Vagina (tissue), 2 donors: ENCODE measurements at places on chromosomes 5 and 9.

DNA sequence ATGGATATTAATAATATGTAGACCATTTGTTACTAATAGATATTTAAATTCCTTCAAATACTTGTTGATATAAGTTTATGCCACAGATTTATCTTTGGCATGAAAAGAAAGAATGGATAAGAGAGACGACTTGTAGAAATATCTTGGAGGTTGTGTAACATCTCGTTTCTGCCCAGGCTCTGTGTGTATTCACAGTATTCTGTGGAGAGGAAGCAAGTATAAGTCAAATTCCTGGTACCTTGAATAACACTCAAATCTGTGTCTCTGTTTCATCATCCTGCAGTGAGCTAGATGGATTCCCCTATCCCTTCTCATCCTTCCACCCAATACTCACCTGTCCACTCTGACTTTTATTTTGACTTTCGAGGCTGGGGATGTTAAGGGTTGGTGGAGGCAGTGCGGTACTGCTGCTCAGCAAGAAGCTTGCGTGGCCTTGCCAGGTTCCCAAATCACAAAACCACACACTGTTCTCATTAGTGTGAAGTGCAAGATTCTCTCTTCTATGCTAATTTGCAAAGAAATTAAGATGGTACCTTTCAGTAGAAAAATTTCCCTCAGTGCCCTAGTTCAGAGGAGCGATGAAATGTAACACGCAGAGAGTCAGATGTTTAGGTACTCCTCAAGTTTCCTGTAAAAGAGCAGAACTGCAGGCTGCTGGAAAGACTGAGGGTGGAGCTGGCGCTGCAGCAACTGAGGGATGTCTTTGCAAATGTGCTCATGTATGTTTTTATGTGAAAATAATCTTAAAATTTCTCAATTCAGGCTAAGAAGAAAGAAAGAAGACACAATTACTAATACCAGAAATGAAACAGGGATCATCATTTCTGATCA lies 42.6 kb upstream of the ANKRD18A start:
- H3K36me3 ChIP-seq = no peaks in the 10 kb centered on the region
- H3K4me1 ChIP-seq = no peaks in the 10 kb centered on the region
- no peak overlapping the region for H3K27ac ChIP-seq

- H3K4me1 ChIP-seq = no peaks in the 10 kb centered on the region
- no peak for DNase-seq
- H3K27ac ChIP-seq = no peak overlapping the region
- no peaks in the 10 kb centered on the region for H3K36me3 ChIP-seq
Observed at GRCh38 chr5:52956915-52957747, 32.0 kb upstream of the ITGA2 start.

DNA sequence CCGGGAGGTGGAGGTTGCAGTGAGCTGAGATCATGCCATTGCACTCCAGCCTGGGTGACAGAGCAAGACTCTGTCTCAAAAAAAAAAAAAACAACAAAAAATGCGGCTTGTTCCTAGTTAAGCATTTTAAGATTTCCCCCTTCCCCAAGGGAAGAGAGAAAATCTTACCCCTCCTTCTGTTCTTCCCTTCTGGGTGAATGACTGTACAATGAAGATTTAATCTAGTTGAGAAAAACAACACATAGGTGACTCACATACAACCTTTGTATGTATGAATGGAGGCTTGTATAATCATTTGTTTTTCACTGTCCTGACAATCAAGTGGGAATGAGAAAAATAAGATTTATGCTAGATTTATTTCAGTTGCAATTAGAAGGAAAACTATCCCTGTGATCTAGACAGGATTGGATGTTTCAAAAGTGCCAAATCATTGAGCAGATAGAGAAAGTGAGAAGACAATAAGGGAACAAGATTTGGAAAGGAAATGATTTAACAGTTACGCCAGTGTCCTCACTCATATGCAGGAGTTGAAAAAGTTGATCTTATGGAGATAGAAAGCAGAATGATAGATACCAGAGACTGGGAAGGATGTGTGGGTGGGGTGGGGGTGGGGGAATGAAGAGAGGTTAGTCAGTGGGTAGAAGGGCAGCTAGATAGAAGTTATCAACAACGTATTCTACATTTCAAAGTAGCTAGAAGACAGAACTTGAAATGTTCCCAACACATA lies 16.7 kb downstream of the GDA start:
- no peaks in the 10 kb centered on the region for H3K27me3 ChIP-seq
- H3K27ac ChIP-seq = no peak overlapping the region
- no peaks in the 10 kb centered on the region for H3K36me3 ChIP-seq
- H3K4me3 ChIP-seq = no peak overlapping the region

- no peaks in the 10 kb centered on the region for H3K36me3 ChIP-seq
- H3K27me3 ChIP-seq = no peaks in the 10 kb centered on the region
- no peak overlapping the region for H3K27ac ChIP-seq
- peaks cover 16% of the 10 kb centered on the region for H3K4me1 ChIP-seq
Observed at GRCh38 chr9:105238302-105238701, 6.1 kb upstream of the SLC44A1 start.

GRCh38 chr5:127085371-127085770 lies 12.1 kb upstream of the C5orf63 start:
- no peaks in the 10 kb centered on the region for H3K4me1 ChIP-seq
- DNase-seq = no peak
- no peaks in the 10 kb centered on the region for H3K36me3 ChIP-seq
- no peak overlapping the region for H3K4me3 ChIP-seq
- no peak overlapping the region for H3K27ac ChIP-seq

- H3K36me3 ChIP-seq = no peaks in the 10 kb centered on the region
- no peak overlapping the region for H3K4me3 ChIP-seq
- H3K27ac ChIP-seq = no peak overlapping the region
- H3K27me3 ChIP-seq = no peaks in the 10 kb centered on the region
- H3K4me1 ChIP-seq = no peaks in the 10 kb centered on the region
Observed at GRCh38 chr5:54480296-54480695, 24.8 kb downstream of the HSPB3 start.

- H3K27me3 ChIP-seq = no peaks in the 10 kb centered on the region
- H3K4me1 ChIP-seq = peaks cover 9% of the 10 kb centered on the region
- H3K27ac ChIP-seq = peak within 1 kb of the TSS; percentile 47
- peak within 1 kb of the TSS; percentile 47 for H3K4me3 ChIP-seq
- no peak for DNase-seq
- H3K36me3 ChIP-seq = peaks cover 18% of the 10 kb centered on the region
Observed at GRCh38 chr5:69414885-69415583, at the start of gene MARVELD2. TSS of gene MARVELD2 (plus strand) at chr5:69415116. CDS start at chr5:69419386, 4,270 bp downstream.

DNA sequence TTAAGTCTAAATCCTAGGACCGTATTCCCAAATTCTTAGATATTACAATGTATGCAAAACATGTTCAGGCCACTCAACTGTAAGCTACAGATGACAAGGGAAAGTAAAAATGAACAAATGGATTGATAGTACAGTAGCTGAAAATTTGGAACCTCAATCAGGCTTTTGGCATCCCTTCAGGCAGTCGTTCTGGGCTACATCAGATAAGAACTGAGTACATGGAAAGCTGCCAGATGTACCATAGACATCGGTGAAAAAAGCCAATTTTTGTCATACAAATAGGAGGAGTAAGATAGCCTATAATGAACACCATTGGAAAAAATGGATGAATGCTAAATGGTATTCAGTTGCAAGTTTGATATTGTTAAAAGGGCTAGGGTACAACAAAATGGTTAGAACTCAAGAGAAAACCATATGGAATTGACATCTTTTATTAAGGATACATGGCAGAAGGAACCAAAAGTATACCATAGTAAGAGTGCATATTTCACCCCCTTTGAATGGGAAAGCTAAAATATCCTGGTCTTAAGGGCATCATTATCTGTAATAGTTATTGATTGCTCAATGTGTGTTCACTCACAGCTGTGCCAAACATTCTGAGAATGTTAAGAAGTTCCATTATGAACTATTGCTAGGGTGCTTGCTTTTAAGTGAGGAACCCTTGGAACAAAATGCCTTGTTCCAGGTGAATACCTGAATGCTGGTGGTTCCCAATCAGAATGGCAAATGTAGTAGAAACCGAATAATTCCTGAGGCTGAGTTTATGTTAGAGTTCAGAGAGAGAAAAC lies 86.4 kb downstream of the NR3C1 start:
- H3K27me3 ChIP-seq = no peaks in the 10 kb centered on the region
- no peak overlapping the region for H3K27ac ChIP-seq
